ENCODE measurements at places on chromosomes 5 and 9.

DNA sequence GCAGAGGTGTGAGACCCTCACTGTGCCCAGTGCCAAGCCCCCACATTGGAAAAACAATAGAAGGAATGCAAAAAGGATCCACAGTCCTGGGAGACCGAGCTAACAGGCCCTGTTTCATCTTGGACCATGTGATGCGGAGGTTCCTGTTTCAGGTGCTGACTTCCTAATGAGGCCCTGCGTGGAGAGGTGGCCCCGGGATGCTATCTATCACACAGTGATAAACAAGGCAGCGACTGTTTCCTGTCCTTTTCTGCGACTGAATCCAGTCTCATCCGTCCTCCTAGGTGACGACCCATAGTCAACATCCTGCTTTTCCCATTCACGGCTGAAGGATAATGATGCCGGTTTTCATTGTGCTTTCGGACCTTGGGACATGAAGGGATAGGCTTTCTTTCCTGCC is 56.4 kb upstream of the BOD1 start:
- DNase-seq = no peak

GRCh38 chr9:123645126-123645525 is 284.8 kb downstream of the DENND1A start:
- no peak for DNase-seq

DNA sequence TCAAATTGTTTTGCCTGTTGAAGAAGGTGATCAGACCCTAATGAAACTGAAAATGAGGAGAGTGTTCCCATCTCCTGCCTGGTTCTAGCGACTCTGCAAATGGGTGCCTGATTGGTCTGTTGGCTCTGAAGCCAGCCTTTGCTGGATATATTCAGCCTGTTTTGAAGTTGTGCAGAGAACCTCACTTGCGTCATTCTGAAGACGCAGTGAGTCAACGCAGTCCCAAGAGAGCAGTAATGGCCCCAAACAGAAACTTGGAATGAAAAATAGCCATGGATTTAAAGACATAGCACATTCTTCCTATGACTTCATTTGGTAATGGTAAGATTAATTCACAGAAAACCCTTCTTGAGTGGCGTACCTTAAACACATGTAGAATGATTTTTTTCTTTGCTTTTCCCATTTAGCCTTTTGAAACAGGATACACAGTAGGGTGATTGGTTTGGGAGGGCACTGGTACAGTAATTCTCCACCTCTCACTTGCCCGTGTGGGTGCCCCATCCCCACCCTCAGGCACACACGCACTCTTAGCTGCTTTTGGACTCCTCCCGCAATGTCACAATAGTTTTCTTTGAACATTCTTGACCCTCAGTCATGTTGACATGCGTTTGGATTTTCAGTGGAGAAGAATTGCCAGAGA is 54.1 kb upstream of the ABL1 start:
- peak; percentile 75 for DNase-seq

GRCh38 chr5:78597974-78598371 is 50.6 kb downstream of the LHFPL2 start:
- DNase-seq = no peak

DNA sequence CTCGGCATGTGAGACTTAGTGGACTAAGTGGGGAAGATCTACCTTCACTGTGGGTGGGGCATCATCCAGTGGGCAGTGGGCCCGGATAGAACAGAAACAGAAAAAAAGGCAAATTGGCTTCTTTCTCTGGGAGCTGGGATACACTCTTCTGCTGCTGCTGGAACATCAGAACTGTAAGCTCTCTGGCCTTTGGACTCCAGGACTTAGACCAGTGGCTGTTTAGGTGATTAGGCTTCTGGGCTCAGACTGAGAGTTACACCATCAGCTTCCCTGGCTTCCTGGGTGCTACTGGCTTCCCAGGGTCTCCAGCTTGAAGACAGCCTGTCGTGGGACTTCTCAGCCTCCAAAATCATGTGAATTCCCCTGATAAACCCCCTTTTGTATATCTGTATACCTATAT is 122.7 kb upstream of the SLC28A3 start:
- no peak for DNase-seq
